KG1 (cell line): ENCODE measurements at places on chromosomes 7 and 10.

- no peak for DNase-seq
Measured at GRCh38 chr7:102890971-102891692, 21.7 kb upstream of the LRRC17 start.

- DNase-seq: no peak
Measured at GRCh38 chr10:119655566-119656001, 4.4 kb downstream of the BAG3 start.

GRCh38 chr10:1608851-1609647 lies 128.3 kb downstream of the ADARB2 start:
- no peak for DNase-seq

- DNase-seq: no peak
Measured at GRCh38 chr7:106317971-106318370, 33.2 kb upstream of the NAMPT start.

DNA sequence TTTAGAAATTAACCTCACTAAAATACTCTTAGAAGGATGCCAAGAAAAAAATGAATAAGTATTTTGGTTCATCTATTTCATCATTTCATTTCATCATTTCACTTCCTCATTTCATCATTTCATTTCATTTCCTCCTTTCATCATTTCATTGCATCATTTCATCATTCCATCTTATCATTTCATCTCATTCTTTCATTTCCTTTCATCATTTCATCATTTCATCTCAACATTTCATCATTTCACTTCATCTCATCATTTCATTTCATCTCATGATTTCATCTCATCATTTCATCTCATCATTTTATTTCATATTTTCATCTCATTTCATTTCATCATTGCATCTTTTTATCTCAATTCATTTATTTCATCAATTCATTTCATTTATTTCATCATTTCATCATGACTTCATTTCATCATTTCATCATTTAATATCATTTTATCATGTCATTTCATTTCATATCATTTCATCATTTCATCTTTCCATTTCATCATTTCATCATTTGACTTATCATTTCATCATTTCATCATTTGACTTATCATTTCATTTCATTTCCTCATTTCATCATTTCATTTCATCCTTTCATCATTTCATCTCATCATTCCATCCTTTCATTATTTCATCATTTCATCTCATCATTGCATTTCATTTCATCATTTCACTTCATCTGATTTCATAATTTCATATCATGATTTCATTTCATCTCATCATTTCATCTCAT lies 129.9 kb downstream of the ZNF92 start:
- DNase-seq: no peak

GRCh38 chr7:155851892-155852291 lies 39.6 kb upstream of the SHH start:
- no peak for DNase-seq
